Activated gamma-delta T cell (primary cell): ENCODE measurements at places on chromosomes 2 and 18.

- no peak for DNase-seq
Measured at GRCh38 chr18:31424383-31424988, 23.1 kb upstream of the DSG3 start.

- no peak for DNase-seq
Measured at GRCh38 chr18:7809455-7809854, 242.3 kb downstream of the PTPRM start.

DNA sequence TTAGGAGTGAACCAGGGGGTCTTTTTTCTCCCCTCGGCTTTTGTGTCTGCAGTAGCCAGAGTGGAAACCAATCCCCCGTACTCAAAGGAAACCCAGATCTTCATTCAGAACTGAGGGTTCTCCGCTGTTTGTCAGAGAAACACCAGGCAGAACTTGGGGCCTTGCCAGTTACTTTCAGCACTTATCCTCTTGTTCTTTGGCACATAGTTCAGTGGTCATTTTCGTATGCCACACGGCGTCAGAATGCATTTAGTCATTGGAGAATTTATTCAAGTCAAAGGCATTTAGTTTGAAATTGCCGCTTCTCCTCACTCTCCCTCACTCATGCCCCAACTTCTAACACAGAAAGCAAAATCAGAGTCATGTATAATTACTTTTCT lies 102.9 kb downstream of the CABLES1 start:
- no peak for DNase-seq

GRCh38 chr18:67515942-67516538 lies 480 bp downstream of the DSEL start:
- peak; percentile 16 for DNase-seq

GRCh38 chr2:148746973-148747372 lies 102.4 kb downstream of the EPC2 start:
- no peak for DNase-seq

DNA sequence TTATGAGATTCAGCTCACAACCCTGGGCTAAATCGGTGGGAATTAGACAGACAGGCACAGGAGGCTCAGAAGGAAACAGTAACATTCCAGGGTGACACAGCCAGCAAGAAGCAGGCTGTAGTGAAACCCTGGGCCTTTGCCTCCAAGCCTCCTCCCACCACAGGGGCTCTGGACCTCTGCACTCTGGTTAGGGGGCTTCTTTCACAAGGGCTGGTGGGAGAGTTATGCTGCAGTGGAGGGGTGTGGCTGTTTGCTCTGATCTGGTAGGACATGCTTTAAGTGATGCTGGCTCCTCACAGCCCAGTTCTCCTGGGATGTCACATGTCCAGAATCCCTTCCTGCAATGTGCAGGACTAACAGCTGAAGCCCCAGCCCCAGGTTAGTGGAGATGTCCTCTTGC lies 109.9 kb downstream of the TGFA start:
- DNase-seq = no peak
